ENCODE measurements at places on chromosomes 5 and 9.

DNA sequence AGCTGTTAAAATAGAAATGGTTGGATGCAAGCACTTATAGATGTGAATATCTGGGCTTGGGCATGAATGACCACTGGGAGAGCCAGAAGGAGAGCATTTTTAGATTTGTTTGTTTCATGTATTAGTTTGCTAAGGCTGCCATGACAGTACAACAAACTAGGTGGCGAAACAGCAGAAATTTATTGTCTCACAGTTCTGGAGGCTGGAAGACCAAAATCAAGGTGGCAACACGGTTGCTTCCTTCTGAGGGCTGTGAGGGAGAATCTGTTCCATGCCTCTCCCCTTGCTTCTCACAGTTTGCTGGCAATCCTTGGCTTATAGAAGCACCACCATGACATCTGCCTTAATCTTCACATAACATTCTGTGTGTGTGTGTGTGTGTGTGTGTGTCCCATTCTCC, 20.2 kb upstream of the CDC23 start:
- DNase-seq: no peak

GRCh38 chr5:99032234-99033013, 103.6 kb upstream of the CHD1 start:
- DNase-seq: no peak

DNA sequence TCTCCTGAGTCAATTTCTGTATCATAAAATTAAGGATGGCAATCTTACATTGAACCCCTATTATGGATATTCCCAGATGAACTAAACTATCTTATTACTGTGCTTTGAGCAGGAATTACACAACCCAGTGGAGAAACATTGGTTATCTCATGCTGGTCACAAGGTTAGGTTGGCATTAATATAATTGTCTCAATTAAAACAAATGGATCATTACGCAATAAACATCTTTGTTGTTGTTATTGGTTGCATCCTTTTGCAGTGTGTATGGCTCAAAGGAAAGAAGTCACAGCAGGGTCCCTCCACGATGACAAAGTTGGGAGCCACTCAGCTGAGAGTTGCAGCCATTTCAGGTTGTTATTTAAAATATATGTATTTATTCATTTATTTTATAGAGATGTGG, 297.0 kb upstream of the KLF4 start:
- no peak for DNase-seq

DNA sequence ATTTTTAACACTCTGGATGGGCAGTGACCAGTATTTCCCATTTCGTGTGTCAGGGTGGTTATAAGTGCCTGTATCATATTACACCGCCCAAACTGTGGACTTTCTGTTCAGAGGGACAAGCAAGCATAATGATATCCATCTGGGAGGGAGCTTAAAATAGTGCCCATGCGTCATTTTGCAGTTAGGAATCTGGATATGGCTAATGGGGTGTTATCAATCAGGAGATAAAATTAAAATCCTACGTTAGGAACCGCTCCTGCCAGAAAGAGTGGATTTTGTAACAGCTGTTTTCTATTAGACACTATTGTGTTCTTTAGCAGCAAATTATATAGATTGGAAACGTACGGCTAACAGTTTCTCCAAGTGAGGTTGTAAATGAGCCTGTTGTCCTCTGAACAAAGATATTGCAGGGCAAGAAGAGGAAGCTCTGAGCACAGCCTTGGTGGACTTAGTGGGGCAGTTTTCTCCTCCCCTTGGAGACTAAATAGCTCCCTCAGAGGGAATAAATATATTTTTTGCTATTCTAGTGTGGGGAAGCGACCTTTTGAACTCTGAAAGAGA, 160.4 kb downstream of the SPATA31D1 start:
- no peak for DNase-seq

DNA sequence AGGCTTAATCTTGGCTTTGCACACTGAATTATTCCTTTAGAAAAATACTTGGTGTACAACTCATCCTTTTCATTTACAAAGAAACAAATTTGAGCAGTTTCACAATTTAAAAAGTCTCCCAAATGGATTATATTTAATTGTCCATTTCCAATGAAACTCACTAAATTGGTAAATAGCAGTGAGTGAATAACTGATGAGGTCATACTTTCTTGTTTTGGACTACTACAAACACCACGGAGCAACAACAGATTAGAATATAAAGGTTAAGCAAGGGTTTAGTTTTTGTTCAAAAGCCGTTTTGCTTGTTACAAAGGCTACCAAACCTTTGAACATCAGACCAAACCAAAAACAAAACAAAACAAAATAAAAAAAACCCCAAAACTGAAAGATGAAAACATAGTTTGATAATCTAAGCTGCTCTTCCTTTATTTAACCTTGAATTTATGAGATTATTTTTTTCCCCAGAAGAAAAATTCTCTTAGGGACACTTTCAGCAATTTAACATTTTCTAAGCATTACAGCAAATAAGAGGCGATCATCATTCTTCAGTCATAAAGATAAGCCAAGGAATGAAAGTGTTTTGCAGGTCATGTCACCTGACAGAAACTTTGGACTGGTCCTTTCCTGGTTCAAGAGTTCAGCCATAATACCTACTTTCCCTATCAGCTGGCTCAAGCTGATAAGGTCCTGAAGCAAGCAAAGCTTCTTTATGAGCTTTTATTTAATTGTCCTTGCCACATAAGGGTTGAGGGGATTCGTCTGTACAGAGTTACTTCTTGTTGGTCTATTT, 99.7 kb upstream of the CDKN2B start:
- no peak for DNase-seq

GRCh38 chr5:16489322-16489791, 23.8 kb upstream of the ZNF622 start:
- DNase-seq: no peak

DNA sequence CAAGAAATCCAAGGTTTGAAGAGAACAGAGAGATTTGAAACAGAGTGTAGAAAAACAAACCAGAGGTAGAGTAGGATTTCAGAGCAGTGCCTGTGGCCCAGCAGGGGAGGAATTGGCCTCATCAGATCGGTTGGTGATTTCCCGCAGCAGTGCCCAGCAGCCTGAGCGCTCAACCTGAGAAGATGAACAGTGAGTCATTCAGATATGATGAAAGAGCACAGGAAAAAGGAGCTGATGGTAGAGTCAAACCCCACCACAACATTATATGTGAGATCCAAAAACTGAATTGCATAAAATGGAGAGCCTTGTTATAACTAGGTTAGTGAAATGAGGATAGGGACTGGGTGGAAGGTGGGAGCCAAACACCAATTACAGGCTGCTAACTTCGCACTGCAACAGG, 248.9 kb downstream of the PIK3R1 start:
- no peak for DNase-seq

GRCh38 chr9:128454991-128455390, 815 bp upstream of the ODF2 start:
- no peak for DNase-seq

DNA sequence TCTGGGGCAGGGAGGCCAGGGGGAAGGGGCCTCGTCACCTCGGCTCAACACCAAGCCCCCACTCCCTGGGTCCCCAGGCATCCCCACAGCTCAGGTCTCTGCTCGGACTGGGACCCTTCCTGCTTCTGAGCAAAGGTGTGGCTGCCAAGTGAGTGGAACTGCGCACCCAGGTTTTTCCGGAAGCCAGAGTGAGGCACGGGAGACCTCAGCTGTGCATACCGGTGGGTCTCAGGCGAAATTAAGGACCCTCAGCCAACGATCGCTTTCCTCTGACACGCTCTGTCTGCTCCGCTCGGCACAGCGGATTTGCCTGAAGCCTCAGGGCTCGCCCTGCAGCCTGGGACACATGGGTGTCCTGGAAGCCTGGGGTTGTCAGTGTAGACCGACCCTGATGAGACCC, 41.0 kb upstream of the IRX4 start:
- DNase-seq: no peak

- no peak for DNase-seq
These were observed 302.7 kb downstream of the PLK2 start for GRCh38 chr5:58156973-58157701.

DNA sequence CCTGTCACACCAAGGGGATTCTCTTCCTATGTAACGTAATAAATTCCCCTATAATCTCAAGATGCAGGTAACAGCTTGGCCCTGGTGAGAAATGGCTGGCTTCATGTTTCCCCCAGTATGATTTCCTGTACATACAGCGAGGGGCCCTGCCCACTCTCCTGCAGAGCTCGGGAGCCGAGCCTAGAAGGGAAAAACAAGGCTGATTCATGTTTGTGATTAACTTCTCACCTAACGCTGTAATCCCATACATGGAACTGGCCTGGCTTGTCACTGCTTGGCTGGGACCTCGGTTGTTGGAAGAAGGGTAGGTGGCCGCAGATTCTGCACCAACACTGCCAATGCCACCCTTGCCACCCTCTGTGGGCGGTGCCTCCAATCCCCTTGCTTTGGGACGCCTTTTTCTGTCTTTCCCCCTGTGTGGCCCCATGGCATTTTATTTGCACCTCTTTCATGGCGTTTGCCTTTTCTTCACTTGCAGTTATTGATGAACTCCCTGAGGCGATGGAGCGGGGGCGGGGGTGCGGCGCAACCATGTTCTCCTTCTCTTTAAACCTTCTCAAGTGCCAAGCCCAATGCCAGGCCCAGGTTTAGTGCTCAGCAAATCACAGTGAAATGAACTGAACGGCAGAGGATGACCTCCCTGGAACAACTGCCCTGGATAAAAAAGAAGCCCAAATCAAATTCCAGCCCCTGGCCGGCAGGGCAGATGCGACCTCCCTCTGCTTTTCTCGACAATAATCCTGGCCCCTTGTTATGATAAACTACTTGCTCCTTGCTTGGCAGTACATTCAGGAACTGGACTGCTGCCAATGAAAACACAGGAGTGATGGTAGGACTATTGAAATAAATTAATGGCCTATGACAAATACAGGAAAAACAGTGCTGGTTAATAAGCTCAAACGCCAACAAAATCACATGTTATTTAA, 108.1 kb downstream of the TMEM174 start:
- no peak for DNase-seq

DNA sequence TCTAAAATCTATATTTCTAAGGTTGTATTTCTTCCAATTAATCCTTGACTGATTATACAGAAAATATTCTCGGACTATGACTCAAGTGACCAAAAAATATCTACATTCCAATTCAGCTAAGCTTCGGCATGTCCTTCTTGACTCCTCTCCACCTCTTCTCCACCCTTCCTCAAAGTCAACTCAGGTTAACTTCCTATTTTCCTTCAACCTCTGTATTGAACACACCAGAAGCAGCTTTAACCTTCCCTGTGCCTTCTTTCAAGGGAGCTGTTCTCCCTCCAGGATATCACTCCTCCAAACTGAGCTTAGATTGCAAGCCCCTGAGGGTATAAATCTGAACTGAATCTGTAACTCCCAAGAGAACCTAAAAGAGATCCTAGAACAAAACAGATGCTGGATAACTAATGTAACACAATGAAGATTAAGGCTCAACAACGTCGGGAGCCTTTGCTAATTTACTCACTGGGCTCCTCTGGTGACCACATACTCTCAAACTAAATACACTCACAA, 1.1 kb downstream of the SLCO4C1 start:
- DNase-seq: no peak

DNA sequence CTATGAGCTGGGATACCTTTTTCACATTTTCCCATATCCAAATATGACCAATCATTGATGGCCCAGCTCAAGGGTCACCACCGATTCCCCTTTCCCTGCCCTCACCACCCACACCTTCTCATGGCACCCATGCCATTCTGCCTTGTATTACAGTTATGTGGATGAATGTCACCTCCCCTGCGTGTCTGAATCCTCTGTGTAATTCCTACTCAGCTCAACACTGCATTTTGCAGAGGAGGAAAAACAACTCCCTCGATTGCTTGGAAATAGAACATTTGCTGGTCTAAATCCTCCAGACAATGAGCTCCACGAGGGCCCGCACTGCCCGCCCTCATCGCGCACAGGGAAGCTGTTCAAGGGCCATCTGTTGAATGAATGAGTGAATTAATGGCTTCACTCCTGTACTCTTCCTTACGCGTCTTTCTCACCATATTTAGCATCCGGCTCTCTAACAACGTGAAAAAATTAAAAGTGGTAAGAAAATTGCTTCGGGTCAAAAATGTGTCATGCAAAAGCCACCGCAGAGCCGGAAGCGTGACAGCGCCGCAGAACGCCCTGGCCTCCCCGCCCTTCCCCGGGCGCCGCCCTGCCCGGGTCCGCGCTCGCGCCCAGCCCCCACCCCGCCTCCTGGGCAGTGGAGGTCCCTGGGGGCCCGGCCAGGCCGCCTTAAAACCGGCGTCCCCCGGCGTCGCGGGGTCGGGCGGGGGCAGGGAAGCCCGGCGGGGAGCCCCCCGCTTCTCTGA, 704 bp downstream of the SUSD1 start:
- peak; percentile 88 for DNase-seq

GRCh38 chr9:76896035-76896434, 9.9 kb downstream of the PRUNE2 start:
- DNase-seq: no peak

DNA sequence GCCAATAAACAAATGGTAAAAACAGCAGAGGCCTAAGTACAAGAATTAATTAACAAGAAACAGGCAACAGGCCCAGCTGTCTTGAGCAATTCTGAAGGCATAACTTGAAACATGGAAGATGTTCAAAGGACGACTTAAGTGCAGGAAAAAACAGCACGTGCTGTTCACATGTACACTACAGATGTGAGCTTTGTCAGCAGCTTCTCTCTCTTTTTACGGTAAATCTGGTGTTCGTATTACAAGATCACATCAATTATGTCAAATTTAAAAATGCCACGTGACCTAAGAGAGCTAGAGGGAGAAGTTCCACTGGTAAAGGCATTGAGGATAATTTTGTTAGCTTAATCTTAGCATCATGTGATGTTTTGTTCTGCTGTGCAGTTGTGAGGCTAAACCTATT, 281.1 kb downstream of the PSAT1 start:
- DNase-seq: no peak

DNA sequence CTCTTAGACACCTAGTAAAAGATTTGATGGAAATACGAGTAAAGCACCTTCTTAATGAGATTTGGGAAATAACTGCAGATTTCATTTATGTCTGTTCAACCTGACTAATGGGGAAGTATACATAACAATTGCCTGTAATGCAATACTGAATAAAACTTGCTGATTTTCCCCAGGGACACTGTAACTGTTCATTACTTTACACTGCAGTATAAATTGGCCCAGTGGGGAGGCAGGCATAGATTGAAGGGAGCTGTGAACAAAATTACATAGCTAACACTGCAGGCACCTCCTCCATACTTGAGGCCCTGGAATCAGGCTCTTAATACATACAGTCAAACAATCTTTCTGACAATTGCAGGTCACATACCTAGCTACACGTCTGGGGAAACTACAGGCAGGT, 216.2 kb downstream of the PTPRD start:
- DNase-seq: no peak

Measured in GM12891 (cell line).